ENCODE measurements at places on chromosomes 13 and 19.

- no peak for DNase-seq
Measured at GRCh38 chr13:86447479-86447878, 648.3 kb upstream of the SLITRK6 start.

- peak; percentile 51 for DNase-seq
Measured at GRCh38 chr19:17950310-17951156, 16.4 kb upstream of the KCNN1 start.

DNA sequence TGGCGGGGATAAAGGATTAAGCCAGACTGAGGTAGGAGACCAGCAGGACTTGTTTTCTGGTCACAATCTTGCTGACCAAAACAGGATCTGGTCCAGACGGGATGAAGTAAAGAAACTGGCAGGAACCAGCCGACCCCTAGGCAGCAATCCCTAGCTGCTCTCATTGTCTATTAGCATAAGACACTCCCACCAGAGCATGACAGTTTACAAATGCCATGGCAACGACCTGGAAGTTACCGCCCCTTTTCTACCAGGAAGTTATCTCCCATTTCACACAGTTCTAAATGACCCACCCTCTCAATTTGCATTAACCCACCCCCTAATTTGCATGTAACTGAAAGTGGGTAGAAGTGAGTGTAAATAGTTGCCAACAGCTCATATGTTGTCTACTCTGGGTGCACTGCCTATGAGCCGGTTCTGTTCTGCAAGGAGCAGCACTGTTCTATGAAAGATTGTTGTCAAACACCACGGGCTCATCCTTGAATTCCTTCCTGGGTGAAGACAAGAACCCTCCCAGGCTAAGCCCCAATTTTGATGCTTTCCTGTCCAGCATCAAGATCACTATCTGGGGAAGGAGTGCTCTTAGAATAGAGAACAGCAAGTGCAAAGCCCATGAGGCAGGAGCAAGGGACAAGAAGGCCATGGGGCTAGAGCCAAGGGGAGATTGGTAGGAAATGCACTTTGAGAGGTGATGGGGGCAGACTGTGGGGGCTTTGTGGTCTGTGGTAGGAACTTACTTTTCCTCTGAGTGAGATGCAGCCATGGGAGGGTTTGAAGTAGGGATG is 13.9 kb upstream of the FBXO27 start:
- DNase-seq, result no peak

DNA sequence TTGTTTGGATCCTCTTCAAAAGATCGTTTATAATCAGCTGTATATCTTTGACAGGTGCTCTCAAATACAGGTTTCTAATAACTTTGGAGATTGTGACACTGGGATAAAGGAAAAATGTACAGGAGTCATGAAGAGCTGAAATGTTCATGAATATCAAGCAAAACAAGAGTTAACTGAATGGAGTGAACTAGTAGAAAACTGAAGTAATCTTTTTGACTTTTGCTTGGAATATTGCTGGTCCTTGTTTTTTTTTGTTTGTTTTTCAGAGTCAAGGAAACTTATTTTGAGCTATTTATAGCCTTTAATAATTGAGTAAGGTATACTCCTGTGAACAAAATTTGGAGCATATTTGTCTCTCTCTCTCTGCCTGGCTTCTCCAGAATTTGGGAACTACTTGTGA is 25.3 kb downstream of the MED4 start:
- DNase-seq, result no peak

- DNase-seq, result no peak
Measured at GRCh38 chr19:30865511-30865910, 483.7 kb downstream of the TSHZ3 start.

DNA sequence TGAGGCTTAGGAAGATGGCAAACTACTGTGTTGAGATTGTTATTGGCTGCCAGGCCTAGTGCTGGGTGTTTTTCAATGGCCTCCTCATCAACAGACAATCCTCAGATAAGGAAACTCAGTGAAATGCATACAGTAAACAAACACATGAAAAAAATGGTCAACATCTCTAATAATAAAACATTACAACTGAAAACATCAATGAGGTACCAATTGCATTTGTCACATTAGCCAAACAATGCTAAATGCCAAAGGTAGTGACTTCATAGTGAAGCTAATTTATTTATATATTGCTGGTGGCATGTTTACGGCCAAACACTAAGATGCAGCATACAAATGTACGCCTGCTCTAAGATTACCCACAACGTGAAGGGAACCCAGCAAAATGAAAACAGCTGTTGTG is 224.0 kb upstream of the UBL3 start:
- no peak for DNase-seq

- peak; percentile 67 for DNase-seq
Measured at GRCh38 chr19:35549174-35549788, 3.9 kb downstream of the TMEM147 start.

GRCh38 chr19:18477042-18477779 is 39.3 kb upstream of the ISYNA1 start:
- no peak for DNase-seq

GRCh38 chr13:26694609-26695359 is 65.8 kb downstream of the GPR12 start:
- DNase-seq, result no peak

DNA sequence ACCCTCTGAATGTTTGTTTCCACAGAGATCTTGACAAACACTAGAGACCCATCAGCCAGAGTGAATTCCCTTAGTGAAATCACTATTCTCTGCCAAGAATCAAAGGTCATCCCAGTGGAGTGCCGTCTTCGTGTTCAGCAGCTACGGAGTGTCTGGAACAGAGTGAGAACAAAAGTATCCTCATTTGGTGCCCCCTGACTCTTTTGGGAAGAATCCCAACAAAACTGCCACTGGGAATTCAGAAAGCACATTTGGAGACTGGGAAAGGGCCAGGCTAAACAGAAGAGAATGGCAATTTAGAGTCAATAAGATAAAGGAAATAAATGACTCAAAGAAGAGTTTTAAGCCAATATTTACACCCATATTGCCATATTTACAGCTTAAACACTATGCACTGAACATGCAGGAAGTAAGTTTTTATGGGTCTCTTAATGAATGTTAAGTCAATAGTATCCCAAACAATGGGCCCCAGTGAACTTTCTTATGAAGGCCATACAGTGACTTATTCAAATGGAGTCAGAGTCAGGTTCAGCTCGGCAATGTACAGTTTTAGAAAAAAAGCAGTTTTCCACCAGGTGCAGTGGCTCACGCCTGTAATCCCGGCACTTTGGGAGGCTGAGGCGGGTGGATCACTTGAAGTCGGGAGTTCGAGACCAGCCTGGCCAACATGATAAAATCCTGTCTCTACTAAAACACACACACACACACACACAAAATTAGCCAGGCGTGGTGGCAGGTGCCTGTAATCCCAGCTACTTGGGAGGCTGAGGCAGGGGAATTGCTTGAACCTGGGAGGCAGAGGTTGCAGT is 392.6 kb downstream of the KLF5 start:
- no peak for DNase-seq

DNA sequence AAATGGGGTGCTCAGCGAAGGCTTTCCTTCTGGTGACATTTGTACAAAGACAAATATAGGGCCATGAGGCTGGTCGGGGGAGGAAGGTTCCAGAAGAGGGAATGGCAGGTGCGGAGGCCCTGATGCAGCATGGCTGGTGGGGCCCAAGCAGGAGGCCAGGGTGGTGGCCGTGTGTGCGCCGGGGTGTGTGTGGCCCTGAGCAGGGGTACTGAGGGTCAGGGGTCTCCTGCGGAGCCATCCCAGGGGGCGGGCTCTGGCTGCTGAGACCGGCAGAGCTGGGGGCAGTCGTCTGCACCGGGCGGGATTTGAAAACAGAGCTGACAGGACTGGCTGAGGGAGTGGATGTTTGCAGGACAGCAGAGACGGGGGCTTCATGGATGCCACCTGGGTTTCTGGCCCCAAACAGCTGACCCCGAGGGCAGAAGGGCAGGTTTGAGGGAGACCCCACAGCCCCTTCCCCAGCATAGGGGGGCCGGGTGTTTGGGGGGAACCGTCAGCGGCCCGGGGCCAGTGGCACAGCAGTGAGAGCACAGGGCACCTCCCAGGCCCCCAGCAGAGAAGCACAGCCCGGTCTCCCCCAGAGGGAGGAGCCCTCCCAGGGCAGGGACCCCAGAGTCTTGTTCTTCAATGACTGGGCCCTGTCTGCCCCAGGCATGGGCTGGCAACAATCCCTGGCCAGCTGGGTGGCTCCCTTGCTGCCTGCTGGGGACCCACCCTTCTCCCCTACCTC is 11.4 kb downstream of the PIAS4 start:
- no peak for DNase-seq

DNA sequence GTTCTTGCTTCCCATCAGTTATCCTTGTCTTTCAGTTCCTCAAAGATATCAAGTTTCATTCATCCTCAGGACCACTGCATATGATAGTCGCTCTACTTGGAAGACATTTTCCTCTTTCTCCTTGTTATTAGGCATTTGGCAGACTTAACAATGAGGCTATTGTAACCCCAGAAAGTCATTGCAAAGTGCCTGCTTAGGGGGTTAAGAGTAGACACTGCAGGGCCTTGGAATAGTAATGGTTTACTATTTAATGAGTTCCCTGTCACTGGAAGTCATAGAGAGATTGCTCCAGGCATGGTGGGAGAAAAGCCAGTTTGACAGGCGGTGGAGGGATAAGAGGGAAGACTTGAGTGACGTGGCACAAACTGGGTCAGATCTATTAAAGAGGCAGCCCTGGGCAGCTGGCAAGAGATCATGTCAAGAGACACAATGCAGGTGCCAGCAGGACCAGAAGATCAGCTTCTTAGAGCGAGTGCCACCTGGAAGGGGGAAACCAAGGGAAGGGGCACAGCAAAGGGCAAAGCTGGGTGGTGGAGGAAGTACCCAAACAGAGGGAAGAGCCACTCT is 16.8 kb upstream of the CPB2 start:
- no peak for DNase-seq

DNA sequence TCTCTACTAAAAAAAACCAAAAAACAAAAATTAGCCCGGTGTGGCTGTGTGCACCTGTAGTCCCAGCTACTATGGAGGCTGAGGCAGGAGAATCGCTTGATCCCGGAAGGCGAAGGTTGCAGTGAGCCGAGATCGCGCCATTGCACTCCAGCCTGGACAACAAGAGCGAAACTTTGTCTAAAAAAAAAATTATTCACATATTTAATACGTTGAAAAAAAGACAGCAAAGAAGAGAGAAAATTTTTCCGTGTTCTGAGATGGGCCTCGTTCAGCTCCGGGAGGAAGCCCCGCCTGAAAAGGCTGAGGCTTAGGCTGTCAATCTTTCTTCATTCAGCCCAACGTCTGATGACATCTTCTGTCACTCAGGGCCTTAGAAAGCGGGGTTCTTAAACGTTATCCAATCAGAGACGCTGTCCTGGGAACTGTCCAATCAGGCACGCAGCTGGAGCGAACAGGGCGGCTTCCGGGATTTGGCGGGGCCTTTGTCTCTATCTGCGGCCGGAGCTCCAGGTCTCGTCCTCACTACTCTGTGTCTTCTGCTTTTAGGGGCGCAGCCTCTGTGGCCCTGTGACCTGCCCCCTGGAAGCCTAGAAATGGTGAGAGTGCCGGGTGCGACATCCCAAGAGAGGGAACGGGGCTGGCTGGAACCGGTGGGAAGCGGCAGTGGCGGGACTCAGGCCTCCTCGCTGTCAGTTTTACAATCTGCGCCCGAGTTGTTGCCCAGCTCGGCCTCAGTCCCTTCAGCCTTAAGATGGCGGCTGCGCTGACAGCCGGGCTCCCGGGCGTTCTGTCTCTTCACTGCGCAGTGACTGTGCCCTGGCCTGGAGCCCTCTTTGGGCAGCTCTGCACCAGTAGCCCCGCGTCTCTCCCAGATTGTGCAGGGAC is at the start of gene ZNF726:
Gene ZNF726, plus strand, starts transcription at position 485 of the 885 bp plus-strand sequence. Its CDS starts 109 bp downstream, at position 594.
- peak; percentile 91 for DNase-seq

DNA sequence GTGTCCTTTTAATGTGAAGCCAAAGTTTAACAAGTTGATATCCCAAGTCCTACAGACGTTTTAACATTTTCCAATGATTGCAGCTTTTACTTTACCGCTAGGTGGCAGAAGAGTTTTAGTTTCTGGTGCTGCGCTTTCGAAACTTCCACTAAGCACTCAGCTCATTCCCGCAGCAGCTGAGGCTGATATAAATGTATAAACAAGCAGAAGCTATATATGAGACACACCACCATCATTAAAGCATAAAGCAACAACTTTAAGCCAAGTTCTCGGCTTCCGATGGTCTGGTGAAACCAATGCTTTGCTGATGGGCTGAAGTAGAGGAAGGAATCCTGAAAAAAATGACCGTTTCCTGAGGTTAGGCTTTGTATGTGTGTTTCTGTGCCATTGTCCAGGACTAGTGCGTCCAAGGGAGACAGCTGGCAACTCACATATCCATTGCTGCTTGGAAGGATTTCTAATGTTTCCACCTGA is 753.9 kb downstream of the OLFM4 start:
- DNase-seq, result no peak

GRCh38 chr13:99281811-99282263 is 23.7 kb upstream of the GPR18 start:
- DNase-seq, result peak; percentile 36

- DNase-seq, result no peak
Measured at GRCh38 chr13:36072152-36072935, 58.8 kb downstream of the DCLK1 start.

- no peak for DNase-seq
Measured at GRCh38 chr13:79725841-79726240, 244.9 kb downstream of the NDFIP2 start.

- no peak for DNase-seq
Measured at GRCh38 chr13:90997951-90998350, 349.5 kb upstream of the MIR17HG start.

DNA sequence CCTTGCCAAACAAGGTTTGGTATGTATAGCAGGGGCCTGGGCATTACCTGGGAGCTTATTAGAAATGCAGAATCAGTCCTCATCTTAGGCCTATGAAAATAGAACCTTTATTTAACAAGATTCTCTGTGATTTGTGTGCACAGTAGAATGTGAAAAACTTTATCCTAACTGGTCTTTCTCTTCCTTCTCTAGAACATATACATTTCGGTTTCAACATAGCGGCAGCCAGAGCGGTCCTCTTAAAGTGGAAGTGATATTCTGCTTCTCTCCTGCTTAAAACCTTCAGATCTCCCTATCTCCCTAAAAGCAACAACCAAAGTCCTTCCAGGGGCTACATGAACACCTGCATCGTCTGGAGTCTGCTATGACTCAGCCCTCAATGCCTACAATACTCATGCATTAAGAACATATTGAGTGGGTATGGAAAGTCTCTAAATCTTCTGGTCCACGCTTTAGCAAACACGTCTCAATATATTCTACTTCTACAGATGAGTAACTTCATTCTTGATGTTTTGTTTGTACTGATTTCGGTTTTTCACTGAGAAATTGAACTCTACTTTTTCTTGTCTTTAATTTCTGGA is 84.5 kb downstream of the SPRY2 start:
- no peak for DNase-seq

DNA sequence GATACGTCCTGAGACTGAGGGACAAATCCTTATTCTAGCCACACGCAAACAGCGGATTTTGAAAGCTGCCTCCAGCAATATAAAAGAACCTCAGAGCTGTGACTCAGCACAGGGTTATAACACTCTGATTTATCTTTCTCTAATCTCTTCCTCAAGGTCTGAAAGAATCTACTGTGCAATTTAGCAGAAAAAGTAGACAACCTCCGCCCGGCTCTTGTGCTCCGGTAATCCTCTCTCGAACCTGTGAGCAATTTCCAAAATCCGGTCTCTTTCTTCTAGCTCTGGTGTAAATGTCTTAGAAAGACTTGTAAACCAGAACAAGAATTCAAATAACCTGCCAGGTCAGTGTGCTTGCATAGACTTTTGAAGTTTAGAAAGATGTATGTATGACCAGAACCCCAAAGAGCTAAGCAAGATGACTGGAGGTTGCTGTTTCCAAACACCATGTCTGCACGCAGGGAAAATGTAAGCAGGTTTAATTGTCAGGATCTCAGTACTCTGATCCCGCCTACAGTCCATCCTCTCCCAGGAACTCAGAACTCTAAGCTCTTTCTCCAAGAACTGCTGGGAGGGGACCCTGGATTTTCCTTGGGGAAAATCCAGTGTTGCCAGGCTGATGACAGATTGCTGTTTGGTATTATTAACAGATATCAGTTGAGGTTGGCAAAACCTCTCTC is 338.1 kb downstream of the RFC3 start:
- DNase-seq, result no peak
